ENCODE measurements at places on chromosomes 4 and X.
A peak's percentile ranks its signal among the peaks of the same experiment; 100 is the strongest.

DNA sequence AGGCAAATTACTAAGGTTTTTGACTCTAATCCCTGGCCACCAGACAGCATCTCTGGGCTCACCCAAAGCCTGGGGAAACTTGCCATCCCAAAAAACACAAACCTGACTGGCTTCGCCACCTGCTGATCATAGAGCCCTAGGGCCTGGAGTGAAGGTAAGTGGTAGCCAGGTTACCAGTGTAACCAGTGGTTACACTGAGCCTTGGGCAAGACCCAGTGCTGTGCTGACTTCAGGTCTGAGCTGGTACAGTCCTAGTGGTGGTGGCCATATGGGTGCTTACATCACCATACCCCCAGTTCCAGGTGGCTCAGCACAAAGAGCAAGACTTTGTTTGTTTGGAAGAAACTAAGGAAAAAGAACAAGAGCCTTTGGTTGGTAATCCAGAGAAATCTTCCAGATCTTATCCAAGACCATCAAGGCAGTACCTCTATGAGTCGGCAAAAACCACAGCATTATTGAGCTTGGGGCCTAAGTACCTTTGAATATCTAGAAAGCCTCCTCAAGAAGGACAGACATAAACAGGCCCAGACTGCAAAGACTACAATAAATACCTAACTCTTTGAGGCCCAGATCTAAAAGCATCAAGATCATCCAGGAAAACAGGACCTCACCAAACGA is 13.7 kb downstream of the MED14 start:
- DNase-seq: no peak

GRCh38 chrX:21973321-21974010 is 33.0 kb downstream of the SMS start:
- DNase-seq: no peak

- no peak for DNase-seq
Observed at GRCh38 chr4:57131849-57132742, 21.9 kb upstream of the IGFBP7 start.

DNA sequence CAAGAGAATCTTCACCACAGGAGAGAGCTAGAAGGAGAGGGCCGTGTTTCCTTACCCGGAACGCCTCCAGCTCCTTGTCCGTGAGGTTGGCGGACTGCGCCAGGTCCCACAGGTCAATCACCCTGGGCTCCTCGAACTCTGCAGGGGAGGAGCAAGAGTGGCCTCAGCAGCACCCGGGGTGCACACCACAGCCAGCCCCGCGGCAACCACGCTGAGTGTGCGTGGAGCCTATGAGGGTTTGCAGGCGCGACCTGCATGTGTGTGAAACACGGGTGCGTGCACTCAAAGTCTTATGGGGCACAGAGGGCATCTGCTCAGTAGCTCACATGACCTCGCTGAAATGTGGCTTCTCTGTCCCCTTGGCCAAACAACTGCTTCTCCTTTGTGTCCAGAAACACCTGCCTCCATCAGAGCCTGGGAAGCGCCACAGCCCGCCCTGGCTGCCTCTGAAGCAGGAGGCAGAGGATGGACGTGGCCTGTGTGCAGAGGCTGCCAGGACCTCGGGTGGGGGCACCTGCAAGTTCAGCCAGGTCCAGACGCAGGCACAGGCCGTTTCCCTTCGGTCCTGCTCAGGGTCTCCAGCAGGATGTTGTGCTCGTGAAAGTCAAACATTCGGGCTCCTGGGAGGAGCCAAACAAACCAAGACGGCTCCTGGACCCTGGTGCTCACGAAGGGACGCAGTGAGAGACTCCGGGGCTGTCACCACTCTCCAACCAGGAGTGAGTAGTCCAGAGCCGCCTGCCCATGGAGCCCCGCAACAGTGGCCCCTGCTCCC is 16.0 kb downstream of the LRPAP1 start:
- DNase-seq: no peak

DNA sequence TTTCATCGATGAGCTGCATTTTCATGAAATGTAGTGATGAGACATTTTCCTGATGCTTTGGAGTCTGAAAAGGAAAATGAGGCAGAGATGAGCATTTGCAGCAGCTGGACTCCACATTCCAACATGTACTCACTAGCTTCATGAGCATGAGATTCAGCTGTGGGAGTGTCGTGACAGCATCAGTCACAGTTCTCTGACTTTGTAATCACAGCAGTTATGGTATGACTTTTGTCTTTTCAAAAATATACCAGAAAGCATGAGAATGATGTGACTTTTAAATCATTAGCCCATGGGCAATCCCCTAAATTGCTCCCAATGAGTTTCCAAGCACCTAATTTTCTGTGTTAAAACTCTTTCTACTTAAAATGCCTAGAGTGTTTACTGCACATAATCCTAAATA is 18.3 kb upstream of the MSL3 start:
- DNase-seq: no peak

- peak; percentile 74 for DNase-seq
Observed at GRCh38 chr4:164977243-164978164, at the start of gene TRIM61. TSS of gene TRIM61 (minus strand) at chr4:164977657. CDS start at chr4:164970002, 7,655 bp downstream.

GRCh38 chr4:55269995-55270394 is 76.0 kb upstream of the SRD5A3 start:
- no peak for DNase-seq

DNA sequence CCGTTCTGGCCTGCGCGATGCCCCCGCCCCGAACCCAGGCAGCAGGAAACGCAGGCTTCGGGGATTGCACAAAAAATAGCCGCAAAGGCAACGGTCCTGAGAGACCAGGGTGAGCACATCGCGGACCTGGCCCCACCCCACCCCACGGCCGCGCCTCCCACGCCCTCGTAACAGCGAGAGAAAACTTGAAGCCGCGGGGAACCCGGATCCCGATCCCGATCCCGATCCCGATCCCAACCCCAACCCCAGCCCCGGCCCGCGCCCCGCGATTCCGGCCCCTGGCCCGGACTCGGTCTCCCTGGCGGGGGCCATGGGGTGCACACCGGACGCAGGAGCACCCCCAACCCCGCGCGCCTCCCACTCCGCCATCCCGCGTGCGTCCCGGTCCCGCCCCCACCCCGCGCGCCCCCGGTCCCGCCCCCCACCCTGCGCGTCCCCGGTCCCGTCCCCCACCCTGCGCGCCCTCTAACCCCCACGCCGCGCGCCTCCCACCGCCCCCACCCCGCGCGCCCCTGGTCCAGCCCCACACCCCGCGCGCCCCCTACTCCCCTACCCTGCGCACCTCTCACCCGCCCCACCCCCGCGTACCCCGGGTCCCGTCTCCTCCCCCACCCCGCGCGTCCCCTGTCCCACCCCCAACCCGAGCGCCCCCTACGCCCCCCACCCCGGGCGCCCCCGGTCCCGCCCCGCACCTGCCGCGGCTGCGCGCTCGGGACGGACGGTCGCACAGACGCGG is 29.0 kb downstream of the NOP14 start:
- no peak for DNase-seq

GRCh38 chrX:37060999-37061398 is 52.8 kb downstream of the FAM47C start:
- DNase-seq: no peak

DNA sequence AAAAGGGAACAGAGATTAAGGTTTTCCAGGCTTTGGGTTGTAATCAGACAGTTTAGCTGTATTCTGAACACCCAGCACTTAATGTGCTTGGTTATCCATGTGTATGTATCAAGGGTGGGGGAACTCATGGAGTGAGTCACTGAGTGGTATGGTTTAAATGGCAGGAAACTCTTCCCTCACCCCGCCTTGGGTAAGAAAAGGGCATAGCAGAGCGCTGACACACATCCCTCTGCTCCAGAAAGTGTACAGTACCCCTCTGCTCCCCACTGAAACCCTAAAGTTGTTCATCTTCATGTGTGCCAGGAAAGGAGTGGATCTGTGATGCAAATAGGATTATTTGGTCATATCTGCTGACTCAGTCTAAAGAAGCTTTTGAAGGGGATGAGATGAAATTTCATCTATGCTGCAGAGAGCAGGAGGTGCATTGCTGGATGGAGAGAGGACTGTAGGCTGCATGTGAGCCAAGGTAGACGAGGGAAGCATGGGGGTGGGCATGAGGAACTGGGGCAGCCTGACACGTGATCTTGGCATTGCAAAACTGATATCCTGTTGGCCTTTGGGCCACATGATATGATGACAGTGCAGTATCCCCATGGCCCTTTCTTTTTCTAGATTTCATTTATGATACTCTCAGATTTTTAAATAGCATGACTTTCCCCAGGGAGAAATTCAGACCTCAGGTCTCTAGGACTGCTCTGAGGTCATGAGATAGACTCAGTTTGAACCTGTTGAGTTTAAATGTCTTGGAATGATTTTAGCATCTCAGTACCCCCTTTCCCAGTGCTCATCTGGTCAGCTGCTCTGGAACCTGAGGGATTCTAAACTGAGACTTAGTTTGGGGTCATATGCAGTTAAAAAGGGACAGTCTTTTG is 84.8 kb downstream of the TMEM164 start:
- DNase-seq: no peak

- no peak for DNase-seq
Observed at GRCh38 chr4:88971536-88971935, 85.4 kb downstream of the FAM13A start.

DNA sequence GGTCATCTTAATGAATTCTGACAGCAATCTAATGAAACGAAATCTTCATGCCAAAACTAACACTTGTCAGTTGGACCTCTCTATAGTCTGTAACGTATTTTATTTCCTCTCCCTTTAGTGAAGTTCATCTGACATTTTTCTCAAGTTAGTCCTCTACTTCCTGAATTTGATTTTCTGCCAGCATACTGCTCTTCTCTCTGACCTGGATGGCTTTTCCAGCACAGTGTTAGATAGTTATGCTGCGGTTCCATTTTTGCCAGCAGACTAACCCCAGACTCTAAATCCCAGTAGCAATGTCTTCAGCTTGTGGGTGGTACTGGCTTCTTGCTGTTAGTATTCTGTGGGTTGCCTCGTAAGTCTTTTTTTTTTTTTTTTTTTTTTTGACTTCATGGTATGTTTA is 146.7 kb upstream of the VEGFC start:
- DNase-seq: no peak

DNA sequence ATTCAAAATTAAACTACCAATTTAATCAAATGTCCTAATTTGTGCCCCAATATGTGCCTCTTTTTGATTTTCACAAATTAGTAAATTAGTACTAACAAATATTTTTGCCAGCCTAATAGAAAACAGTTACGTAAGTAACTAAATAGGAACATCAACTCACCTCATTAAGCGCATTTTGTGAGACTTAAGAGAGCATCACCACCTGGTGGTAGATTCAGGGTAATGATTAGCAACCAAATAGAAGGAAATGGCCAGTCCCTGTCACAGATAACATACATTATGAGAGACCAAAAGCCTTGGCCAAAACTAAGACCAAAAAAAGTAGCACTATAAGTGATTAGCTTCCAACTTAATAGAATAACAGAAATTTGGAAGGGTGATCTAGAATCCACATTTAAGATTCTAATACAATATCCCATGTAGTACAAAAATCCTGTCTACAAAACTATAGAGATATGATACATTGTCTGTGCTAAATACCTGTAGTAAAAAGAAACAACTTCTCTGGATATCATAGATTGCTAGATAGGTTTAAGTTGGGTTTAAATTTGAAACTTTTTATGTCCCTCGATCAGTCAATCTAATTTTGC is 46.7 kb downstream of the C4orf46 start:
- DNase-seq: peak; percentile 8

GRCh38 chr4:136751556-136751955 is 780.7 kb downstream of the PCDH18 start:
- no peak for DNase-seq

- no peak for DNase-seq
Observed at GRCh38 chr4:15451866-15452765, 17.6 kb upstream of the CC2D2A start.

DNA sequence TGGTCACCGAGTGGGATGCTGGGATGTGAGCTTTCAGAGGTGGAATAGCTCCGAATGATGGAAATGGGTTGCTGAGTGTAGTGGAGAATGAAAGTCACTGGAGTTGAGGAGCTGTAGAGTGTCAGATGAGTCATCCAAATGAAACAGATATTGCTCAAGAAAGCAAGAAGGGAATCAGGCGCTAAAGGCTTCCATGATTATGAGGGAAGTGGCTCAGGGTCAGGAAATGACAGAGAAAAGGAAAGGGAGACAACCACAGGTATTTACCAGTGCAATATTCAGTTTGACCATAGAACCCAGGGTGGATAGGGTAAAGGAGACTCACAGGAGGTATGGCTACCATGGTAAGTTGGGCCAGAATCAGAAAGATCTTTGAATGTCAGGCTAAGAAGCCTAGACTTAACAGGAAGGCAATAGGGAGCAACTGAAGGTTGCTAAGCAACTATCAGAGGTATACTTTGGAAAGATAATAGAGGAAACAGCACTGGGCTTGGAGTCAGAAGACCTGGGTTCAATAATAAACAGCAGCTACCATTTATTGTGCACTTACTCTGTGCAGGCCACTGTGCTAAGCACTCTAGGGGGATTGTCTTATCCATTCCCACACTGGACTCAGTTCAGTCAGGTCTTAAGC is 11.7 kb downstream of the LAS1L start:
- no peak for DNase-seq

DNA sequence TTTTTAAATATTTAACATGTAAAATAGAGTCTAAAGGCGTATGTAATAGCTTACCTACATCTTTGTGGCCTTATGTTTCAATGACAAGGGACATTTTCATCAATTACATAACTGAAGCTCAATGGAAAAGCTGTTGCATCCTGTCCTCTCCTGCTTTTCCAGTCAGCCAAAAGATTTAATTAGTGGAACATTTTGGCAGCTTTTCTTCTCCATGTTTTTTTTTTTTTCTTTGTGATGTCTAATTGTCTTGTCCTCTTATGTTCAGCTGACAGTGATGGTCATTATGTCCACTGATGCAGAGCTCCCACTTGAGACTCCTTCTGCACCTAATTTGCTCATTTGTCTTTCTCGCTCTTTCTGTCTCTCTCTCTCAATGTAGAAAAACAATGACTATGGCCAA is 422.2 kb downstream of the GABRG1 start:
- DNase-seq: no peak

GRCh38 chrX:78375894-78376293 is 48.5 kb upstream of the CYSLTR1 start:
- DNase-seq: no peak

DNA sequence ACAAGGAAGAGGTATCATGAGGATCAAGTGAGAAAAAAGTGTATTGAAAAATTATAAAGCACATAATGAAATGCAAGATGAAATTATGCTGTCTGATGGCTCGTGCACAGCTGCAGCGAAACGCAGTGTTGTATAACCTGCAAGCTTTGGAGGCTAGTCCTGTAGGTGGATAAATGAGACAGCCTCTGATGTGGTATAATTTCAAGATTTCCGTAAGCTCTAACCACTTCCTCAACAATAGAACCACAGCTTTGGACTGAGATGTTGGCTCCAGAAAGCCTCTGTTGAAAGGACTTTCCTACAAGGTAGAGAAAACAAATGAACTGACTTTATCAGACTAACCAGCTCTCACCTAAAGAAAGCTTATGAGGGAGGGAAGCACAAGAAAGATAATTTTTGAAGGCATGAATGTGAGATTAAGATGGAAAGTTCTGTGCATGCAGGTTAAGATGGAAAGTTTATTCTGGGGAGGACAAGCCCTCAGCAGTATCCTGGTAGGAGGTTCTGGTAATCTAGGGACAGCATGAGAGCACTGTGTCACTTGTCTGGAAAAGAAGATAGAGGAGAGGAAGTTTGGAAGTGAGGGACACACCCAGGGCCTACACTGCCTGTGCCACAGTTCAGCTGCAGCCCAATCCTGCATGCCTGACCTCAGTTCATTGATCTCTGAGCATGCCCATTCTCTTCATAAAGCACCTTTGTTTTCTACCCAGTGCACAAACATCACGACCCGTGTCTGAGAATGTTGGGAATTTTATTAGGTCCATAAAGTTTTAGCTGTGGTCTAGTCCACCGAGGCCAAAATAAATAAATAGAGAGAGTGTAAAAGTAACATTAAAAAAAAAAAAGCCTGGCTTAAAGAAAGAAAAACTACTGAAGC is 161.5 kb upstream of the SFRP2 start:
- DNase-seq: no peak

- DNase-seq: no peak
Observed at GRCh38 chrX:20230406-20230805, 36.3 kb downstream of the RPS6KA3 start.

All from SHP77 treated with DMSO at 0.1 percent for 48 hours (cell line).